ENCODE measurements at places on chromosomes 6 and 20.
A peak's percentile ranks its signal among the peaks of the same experiment; 100 is the strongest.

GRCh38 chr6:167661552-167662044 lies 165.1 kb upstream of the AFDN start:
- no peak for DNase-seq

- DNase-seq: no peak
Observed at GRCh38 chr6:149212206-149212605, 105.3 kb upstream of the TAB2 start.

DNA sequence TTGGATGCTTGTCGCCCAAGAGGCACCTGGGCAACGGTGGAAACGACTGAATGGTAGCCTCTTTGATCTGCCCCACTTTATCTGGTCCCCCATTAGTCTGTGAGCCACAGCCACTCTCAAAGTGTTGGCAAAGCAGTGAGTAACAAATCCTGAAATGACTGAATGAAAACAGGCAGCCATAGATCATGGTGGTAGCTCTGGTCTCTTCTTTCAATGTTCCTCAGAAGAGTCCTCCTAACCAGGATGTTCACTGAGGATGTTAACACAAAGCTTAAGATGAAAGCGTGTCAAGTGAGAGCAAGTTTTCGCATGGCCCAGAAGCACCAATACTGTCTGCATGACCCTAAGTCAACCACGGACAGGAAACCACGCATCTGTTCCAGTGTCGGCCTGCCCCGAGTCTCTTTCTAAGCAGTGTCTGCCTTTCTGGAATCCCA lies 107.3 kb downstream of the IRF4 start:
- no peak for DNase-seq

DNA sequence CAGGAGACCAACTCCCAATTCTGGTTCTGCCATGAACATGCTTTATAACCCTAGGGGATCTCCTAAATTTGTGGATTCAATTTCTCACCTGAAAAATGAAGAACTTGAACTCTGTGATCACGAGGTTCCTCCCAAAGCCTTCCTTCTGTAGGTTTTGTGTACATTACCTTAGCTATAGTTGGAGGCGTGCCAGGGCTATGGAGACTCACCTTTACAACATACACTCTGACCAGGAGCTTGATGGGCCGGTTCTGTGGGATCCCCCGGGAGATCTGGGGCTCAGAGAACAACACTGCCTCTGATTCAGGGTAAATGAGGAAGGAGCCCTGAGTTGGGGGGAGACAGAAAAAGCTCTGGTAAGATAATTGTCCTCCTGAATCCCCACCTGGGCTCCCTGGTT lies 34.1 kb downstream of the ERGIC3 start:
- DNase-seq: no peak

DNA sequence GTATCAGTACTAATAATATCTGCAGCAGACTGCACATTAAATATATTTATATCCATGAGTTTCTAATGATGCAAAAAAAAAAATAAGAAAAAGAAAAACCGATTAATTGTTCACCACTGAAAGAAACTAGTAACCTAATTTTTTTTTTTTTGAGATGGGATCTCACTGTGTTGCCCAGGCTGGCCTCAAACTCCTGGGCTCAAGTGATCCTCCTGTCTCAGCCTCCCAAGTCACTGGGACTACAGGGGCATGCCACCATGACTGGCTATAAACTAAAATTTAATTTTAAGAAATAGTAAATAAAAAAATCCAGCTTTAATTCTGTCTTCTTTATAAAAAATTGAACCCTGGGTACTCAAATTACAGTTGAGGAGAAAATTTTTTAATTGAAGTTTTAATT lies 358.2 kb downstream of the QKI start:
- no peak for DNase-seq

DNA sequence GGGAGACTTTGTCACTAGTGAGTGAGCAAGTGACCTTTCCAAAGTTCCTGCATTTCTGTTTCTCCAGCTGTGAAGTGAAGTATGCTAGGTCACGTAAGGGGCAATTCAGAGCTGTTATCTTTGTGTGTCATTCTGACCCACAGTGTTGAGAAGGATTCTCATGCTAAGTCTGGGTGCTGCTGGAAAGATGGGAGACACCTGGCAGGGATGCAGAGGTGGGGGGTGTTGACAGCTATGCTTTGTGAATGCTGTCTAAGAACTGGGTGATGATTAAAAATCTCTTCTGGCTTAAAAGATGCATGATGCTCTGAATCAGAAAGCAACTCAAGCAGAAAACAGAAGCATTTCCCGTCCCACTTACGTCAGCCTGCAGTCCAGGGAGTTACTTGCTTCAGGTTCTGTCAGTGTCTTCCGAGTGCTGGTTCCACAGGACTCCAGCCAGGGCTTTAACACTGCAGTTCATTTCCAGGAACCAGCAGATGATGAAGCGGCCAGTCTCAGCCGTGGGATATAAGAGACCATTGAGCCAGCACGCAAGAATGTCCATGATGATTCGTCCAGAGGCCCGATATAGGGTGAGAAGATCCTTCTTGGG lies 30.9 kb upstream of the ASXL1 start:
- DNase-seq: no peak

GRCh38 chr6:135922174-135922573 lies 70.7 kb downstream of the PDE7B start:
- peak; percentile 60 for DNase-seq

GRCh38 chr6:3913077-3913957 lies 64.1 kb downstream of the FAM50B start:
- DNase-seq: peak; percentile 88

- DNase-seq: no peak
Observed at GRCh38 chr6:159540883-159541282, 152.2 kb downstream of the SOD2 start.

- DNase-seq: no peak
Observed at GRCh38 chr20:5039255-5039657, 37.9 kb upstream of the SLC23A2 start.

DNA sequence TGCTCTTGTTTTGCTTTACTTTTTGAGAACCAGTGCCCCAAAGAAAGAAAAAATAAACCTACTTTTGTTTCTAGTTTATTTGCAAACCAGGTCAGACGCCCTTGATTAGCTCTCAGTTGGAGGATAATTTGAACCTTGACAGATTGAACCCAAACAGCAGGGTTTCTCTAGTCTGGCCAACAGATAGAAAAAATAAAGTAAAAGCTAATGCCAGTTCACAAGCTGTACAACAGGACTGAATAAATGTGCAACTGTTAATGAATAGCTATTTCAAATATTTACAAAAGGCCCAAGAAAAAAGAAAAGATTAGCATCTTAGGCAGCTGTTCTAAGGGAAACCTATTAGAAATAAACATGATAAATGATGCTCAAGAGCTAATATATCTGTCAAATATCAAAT lies 331.8 kb downstream of the CDKAL1 start:
- DNase-seq: no peak

- no peak for DNase-seq
Observed at GRCh38 chr20:32458061-32458836, 100.1 kb downstream of the ASXL1 start.

- DNase-seq: no peak
Observed at GRCh38 chr6:22149501-22150367, 147.1 kb downstream of the PRL start.
